Activated CD4-positive, alpha-beta memory T cell treated with anti-CD3 and anti-CD28 coated beads for 36 hours (primary cell): ENCODE measurements at places on chromosomes 2 and 18. TPM values are rescaled to one million over a fixed set of nuclear protein-coding genes. Genes with fewer than 3 reads are reported as not detected.

- H3K4me1 ChIP-seq: peaks cover 3% of the 10 kb centered on the region
- no peaks in the 10 kb centered on the region for H3K27me3 ChIP-seq
- no peak for DNase-seq
- no peak overlapping the region for H3K4me3 ChIP-seq
- H3K36me3 ChIP-seq: no peaks in the 10 kb centered on the region
Measured at GRCh38 chr2:217729421-217730053, 273.3 kb downstream of the TNS1 start.

DNA sequence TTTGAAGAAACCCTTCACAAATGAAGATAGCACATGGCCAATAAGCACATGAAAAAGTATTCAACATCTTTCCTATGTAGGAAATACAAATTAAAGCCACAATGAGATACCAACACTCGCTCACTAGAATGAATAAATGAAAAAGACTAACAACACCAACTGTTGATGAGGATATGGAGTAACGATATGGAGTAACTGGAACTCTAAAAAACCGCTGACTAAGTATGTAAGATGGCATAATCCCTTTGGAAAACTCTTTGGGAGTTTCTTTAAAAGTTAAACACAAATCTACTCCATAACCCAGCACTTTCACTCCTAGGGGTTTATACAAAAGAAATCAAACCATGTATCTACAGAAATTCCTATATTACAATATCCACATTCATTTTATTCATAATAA, 220.5 kb downstream of the AFF3 start:
- no peaks in the 10 kb centered on the region for H3K4me1 ChIP-seq
- no peak overlapping the region for H3K27ac ChIP-seq
- no peak overlapping the region for H3K4me3 ChIP-seq

- H3K4me3 ChIP-seq: no peak overlapping the region
- DNase-seq: no peak
- no peaks in the 10 kb centered on the region for H3K27me3 ChIP-seq
- no peak overlapping the region for H3K27ac ChIP-seq
- no peaks in the 10 kb centered on the region for H3K36me3 ChIP-seq
Measured at GRCh38 chr18:25235401-25236042, 116.4 kb downstream of the ZNF521 start.

GRCh38 chr2:58434692-58435091, 193.6 kb upstream of the FANCL start:
- H3K27me3 ChIP-seq: peaks cover 11% of the 10 kb centered on the region
- H3K27ac ChIP-seq: no peak overlapping the region
- no peaks in the 10 kb centered on the region for H3K36me3 ChIP-seq

The DAW1 gene
- total RNA-seq: not detected

The CHN1 gene
- total RNA-seq: 6.2 TPM
